RWPE1 (cell line): ENCODE measurements at places on chromosomes 12 and 14.
A peak's percentile ranks its signal among the peaks of the same experiment; 100 is the strongest.

GRCh38 chr12:132322206-132323132 lies 6.9 kb downstream of the GALNT9 start:
- DNase-seq, result no peak

- no peak for DNase-seq
Observed at GRCh38 chr12:116301621-116302020, 24.1 kb upstream of the MED13L start.

DNA sequence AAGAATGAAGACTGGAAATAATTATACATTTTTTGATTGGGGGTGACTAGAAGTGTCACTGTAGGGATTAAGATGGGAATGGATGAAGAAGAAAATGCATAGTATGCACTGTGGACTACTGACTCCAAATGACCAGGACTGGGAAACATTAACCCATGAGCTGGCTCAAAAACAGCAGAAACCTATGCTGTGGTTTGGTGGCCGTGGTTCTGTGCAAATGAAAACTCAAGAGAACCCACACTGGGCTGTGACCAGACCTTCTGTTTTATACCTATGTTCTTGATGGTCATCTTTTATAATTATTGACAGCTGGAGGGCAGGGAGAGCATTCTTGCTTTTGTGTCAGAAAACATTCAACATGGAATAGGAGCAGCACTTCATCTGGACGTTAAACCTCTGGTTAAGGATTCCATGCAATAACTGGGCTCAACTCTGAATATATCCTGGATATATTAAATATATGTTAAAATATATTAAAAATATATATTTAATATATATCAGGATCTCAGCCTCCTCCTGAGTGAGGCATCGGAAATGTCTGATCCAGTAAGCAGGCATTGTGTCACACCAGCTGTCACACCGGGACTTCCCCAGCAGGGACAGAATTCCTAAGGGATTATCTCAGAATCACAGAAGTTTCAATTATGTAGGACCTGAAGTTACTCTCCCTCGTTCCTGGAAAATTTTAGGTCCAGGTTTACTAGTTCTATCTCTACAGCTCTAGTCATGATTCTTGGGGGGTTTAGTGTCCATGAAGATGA lies 48.5 kb downstream of the BBS10 start:
- DNase-seq, result no peak

- DNase-seq, result no peak
Observed at GRCh38 chr14:92964124-92965109, 41.5 kb downstream of the CHGA start.

- DNase-seq, result no peak
Observed at GRCh38 chr14:79136071-79137044, 966.2 kb downstream of the NRXN3 start.

DNA sequence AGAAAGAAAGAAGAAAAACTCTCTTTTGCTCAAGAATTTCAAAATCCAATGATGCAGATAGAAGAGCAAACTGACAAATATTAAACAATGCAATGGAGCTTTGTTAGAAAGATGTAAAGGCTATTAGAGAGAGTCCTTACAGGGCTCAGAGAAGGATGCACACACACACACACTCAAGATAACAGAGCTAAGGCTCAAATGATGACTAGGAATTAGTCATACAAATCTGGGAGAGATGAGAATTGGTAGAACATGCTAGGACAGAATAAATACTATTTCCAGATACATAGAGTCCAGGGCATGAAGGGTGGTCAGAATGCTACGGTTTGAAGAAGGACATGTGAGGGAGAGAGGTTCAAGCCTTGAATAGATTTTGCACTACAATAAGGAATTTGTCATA lies 650.1 kb upstream of the MDGA2 start:
- DNase-seq, result peak; percentile 8

GRCh38 chr14:86462193-86462753 lies 932.3 kb downstream of the FLRT2 start:
- DNase-seq, result no peak

- DNase-seq, result peak; percentile 23
Observed at GRCh38 chr12:109544955-109545531, 28.3 kb downstream of the MMAB start.

DNA sequence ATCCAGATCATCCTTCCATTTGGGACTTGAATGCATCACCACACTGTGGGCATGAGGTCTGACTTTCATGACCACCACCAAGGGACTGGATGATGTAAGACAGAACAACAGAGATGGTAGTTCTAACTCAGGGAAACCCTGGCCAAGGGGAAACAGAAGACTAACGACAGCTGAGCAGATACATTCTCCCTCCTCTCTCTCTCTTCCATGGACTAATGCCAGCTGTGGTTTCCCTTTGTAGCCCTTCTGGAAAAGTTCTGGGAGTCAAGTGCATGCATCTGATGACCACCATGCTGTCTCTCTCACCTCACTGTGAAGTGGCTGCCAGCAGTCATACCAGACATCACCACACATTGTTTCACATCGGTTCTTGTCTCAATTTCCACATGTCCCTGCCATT lies 3.4 kb downstream of the TAS2R30 start:
- no peak for DNase-seq

GRCh38 chr12:53074283-53074998 lies 4.7 kb downstream of the SPRYD3 start:
- no peak for DNase-seq

GRCh38 chr12:41621291-41621690 lies 433.2 kb downstream of the PDZRN4 start:
- DNase-seq, result no peak

DNA sequence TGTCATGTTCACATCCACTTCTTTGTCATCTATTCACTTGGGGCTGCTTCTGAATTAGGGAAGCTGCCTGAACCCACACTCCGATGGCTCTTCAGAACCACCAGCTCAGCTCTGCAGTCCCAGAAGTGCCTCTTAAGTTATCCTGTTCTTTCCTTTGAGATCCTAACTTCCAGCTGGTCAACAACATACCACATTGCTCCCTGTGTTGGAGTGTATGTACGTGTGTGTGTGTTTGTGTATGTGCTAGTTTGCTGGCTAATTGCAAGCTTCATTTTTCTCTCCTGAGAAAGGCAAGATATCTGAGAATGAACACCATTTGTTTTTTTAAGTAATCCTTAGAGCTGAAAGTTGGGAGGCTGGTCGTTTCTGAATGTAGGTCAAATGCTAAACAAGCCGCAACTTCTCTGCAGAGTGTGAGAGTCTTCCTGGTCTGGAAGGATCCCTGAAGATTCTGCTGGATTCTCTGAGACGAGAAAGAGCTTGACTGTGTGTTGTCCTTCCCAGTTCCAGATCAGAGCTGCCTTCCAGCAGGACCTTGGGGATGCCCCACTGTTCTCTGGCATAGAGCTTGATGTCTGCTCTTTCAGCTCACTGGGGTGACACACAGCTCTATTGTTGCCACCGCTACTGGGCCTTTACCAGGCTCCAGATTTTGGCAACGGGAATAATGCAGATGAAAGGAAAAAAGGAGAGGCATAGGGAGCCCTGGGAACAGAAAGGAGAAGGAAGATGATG lies 839 bp downstream of the GSG1 start:
- no peak for DNase-seq
